ENCODE measurements at places on chromosomes 5 and 9.

- no peak for DNase-seq
These were observed 29.9 kb downstream of the RUSC2 start for GRCh38 chr9:35519692-35520363.

DNA sequence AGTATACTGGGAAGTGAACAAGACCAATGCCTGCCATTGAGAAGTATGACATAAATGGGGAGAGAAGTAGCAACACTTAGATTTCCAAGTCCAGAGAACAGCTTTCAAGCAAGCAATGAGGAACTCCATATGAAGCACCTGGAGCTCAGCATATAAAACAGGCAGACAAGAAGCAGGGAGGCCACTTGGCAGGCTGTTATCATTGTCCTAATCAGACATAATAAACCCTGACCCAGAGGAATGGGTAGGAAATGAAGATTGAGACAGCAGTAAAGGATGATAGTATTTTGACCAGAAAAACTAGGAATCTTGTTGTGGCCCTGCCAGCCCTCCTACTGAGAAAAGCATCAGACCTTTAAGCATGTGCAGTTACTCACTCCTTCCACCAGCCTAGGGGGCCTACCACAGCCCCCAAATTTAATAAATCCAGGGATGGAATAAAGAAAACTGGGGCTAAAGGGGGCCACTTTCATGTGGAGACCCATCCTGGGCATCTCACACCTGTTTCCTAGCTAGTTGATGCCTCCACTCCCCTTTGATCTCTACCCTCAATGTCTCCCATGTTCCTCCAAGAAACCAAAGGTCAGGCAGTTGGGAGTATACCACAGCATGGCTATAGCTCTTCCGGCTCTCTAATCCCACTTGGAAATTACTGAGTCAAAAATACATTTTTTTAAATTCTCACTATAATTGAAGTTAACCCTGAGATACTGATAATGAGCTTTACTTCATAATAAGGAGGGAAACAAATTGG is 135.1 kb downstream of the SIL1 start:
- no peak for DNase-seq

DNA sequence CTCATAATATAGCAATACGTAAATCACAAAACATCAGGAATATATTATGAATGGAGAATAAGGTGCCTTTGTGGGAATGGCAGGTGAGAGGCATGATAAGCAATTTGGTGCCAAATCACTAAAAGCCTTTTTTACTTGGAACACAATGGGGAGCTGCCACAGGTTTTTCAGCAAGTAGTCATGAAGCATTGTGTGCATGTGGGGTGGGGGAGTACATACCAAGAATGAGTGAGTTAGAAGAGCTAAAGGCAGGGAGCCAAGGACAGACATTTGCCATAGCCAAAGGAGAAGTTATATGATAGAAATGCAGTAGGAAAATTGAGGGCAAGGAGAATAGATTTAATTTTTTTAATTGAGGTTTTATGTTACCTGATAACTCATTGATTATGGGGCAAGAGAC is 445.0 kb upstream of the SMC2 start:
- DNase-seq: no peak

- DNase-seq: no peak
These were observed 68.9 kb downstream of the SLC1A3 start for GRCh38 chr5:36675282-36675681.

GRCh38 chr9:113359385-113359784 is 10.0 kb downstream of the BSPRY start:
- DNase-seq: no peak

- DNase-seq: no peak
These were observed 89.2 kb upstream of the PRLR start for GRCh38 chr5:35319333-35320002.

DNA sequence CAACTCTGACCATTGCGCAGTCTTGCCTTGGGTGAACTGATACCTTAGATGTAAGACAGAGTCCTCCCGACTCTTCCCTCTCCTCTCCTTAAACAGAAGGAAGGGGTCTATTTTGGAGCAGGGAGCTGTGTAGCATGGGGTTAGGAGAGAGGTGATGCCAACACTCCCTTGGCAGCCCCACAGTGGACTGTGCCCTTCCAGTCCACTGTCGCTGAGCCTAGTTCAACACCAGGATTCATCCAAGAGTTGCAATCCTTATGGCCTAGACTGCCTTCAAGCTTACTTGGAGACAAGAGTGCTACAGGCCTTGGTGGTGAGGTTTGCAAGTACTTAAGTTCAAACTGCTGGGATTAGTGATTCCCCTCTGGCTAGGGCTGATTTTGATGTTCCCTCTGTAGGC is 51.4 kb downstream of the NDUFAF2 start:
- DNase-seq: no peak

DNA sequence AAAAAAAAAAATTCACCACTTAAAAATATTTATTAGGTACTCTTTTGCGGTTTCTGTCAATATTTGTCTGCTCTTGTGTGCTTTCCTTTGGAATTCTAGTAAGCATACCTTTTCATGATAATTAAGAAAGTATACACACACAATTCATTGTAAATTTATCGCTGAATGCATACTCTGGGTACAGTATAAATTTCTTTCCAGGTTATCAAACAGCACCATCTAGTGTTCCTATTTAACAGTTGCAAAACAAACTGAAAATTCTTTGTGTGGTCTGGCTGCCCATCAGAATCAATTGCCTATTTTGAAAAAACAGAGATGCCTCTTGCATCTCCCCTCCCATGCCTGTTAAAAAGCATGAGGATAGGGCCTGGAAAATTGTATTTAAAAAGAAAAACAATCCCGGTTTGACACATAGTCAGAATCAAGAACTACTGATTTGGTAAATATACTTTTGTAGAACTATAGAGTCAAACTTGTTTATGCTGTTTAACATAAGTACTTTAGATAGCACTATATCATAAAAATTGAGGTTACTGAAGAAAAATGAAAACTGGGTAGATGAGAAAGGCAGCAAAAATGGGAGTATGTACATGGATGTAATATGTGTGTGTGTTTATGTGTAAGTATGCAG is 16.2 kb downstream of the PGGT1B start:
- DNase-seq: peak; percentile 29

GRCh38 chr5:59721741-59722140 is 171.8 kb downstream of the PDE4D start:
- no peak for DNase-seq

All from fibroblast of lung (primary cell).